ENCODE measurements at places on chromosomes 12 and 14.

DNA sequence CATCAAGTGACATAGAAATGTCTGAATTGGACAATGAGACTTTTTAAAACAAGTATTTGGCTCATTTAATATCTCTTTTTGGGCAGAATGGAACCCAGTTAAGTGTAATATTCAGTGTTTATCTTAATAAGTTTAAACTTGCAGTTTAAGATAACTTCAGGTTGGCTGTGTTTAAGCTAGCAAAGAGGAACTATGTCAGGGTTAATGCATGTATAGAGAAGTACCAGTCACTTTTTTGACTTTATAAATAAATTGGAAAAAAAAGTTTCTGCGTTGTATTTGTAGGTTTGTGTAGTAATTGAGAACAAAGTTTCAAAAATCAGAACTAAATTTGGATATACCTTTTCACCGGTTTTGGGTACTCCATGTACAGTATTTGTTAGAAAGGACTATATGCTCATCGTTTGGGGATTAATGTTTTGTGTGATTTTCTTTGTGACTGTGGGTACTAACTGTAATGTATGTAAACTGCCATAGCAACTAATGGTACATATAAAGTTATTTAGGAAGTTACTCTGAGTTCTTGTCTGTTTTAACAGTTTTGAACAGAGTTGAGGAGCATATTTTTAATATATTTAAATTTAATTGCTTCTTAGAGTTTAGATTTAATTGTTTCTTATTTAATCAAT, 4.5 kb downstream of the HMGA2 start:
- DNase-seq = no peak

GRCh38 chr14:63524537-63525155, 18.5 kb downstream of the PPP2R5E start:
- DNase-seq = no peak

- no peak for DNase-seq
These were observed 78.5 kb downstream of the TPH2 start for GRCh38 chr12:72017054-72017651.

GRCh38 chr12:69881771-69882170, 56.7 kb downstream of the MYRFL start:
- no peak for DNase-seq

GRCh38 chr12:28425526-28425925, 235.3 kb downstream of the CCDC91 start:
- DNase-seq = no peak

- DNase-seq = no peak
These were observed 843 bp upstream of the NUAK1 start for GRCh38 chr12:106139422-106140171.

DNA sequence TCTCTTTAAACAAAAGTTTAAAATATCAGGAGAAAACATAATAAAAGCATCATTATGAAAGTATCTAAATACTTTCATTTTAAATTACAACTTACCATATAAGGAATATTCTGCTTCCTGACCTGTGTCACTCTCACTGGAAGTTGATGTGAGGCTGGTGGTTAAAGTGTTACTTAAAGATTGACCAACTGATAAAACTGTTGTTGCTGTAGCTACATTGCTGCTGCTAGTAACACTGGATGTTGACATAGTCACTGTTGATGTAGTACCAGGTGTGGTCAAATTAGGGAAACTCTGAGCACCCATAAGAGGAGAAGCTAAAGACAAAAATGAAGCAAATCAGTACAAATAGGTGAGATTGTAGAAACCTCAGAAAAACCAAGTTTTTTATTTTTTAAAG, 79.9 kb downstream of the HECTD1 start:
- no peak for DNase-seq

All from omental fat pad (tissue), 4 donors.